ENCODE measurements at places on chromosomes 5 and 9. TPM values are rescaled to one million over a fixed set of nuclear protein-coding genes. Genes with fewer than 3 reads are reported as not detected.

BARHL1 gene
- total RNA-seq = not detected

DNA sequence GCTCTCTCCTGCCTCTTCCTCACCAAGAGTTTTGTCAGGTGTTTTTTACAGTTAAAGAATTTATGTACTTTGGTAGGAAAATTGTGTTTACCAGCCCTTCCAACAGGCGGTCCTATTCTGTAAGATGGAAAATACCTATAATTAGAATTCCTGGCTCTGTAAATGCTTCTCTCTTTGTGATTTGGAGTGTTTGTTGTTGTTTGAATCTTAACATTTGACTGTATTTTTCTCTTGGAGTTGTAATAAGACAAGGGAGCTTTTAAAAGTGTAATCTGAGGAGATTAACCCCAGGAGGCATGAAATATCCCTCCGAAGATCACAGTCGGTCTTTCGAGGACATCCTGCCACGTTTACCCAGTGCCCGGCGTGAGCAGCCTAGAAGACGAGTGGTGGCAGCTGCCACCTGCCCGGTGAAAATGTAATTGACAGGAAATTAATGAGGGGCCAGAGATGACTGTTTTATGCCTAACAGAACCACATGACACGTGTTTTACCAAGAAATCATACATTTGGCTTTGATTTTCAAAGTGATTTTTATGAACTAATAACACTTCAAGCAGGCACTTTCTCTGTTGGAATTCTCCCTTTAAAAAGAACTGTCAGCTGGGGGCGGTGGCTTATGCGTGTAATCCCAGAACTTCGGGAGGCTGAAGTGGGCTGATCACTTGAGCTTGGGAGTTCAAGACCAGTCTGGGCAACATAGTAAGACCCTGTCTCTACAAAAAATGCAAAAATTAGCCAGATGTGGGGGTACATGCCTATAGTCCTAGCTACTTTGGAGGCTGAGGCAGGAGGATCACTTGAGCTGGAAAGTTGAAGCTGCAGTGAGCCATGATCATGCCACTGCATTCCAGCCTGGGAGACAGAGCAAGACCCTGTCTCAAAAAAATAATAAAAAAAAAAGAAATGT is 20.0 kb downstream of the ANKRD33B start:
- no peak for DNase-seq
- H3K36me3 ChIP-seq = no peaks in the 10 kb centered on the region

DNA sequence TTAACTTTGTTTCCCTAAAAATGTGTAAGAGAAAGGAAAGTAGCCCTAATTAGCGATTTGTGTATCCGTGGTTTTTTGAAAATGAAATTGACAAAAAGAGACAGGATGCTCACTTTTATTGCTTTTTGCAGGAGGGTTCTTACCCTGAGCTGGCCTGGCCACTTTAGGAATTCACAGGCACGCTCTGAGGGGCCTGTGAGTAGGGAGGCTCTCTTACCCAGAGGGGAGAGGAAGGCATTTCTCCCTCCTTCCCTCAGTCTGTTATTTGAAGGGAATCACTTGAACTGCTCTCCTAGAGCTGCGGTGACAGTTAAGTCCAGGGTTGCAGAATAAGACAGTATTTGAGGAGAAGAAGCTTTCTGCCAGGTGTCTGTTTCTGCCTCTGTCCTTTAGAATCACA is 16.7 kb downstream of the PIK3R1 start:
- DNase-seq = no peak
- H3K27me3 ChIP-seq = no peaks in the 10 kb centered on the region
- no peaks in the 10 kb centered on the region for H3K36me3 ChIP-seq
- no peak overlapping the region for H3K27ac ChIP-seq

DNA sequence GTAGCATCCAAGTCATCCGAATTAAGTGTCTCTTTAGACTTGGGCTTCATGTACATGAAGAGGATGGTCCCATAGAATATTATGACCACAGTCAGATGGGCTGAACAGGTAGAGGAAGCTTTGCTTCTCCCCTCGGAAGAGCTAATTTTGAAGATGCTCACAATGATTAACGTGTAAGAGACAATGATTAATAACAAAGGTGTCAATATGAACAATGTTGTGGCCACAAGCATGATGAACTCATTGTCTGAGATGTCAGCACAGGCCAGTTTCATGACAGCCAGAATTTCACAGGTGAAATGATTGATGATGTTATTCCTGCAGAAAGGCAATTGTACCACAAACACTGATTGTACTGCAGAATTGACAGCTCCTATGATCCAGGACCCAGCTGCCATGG is 626 bp downstream of the OR13C2 start:
- no peak overlapping the region for H3K27ac ChIP-seq
- no peaks in the 10 kb centered on the region for H3K4me1 ChIP-seq
- H3K4me3 ChIP-seq = no peak overlapping the region
- DNase-seq = no peak
- H3K27me3 ChIP-seq = 0 out of 2 replicates have a peak, but pooled peaks cover 5% of the 10 kb centered on the region
- H3K36me3 ChIP-seq = no peaks in the 10 kb centered on the region
